Vagina (tissue), 2 donors: ENCODE measurements at places on chromosomes 6 and 20.

DNA sequence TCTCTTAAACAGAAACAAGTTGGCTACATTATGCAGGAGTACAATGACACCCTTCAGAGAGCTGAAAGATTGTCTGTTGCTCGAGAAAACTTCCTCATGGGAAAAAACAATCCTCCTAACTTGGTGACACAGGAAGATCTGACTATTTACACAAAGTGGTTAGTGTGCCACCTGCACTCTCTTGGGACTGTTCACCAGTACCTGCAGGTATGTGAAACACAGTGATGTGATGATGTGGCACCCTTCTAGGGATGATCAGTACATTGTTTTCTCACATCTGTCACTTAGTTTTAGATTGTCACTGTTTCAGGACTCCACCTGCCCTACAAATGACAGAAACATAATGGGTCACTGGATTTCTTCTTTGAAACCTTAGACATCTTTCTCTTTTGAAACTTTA lies 101.8 kb downstream of the CEP57L1 start:
- no peaks in the 10 kb centered on the region for H3K36me3 ChIP-seq
- H3K27me3 ChIP-seq = no peaks in the 10 kb centered on the region
- H3K4me1 ChIP-seq = no peaks in the 10 kb centered on the region
- H3K27ac ChIP-seq = no peak overlapping the region
- no peak overlapping the region for H3K4me3 ChIP-seq

DNA sequence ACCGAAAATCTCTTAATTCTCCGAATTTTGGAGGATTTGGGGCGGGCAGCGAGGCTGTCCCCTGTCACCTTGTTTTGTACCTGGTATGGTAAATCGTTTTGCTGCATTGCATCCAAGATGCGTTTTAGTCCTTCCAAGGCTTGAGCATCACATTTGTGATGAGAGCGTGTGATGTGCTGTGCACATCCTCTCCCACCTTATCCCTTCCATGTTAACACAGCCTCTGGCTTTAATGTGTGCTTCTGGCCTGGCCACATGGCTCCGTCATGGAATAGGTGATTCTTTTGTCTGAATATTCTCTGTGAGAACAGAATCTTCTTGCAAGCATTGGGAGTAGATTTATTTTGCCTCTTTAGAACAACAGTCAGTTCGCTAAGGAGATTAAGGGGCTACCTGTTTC lies 763 bp downstream of the TMEM14A start:
- peak overlapping the region; percentile 67 for H3K27ac ChIP-seq
- peaks cover 25% of the 10 kb centered on the region for H3K4me1 ChIP-seq
- peaks cover 8% of the 10 kb centered on the region for H3K36me3 ChIP-seq
- H3K27me3 ChIP-seq = no peaks in the 10 kb centered on the region
- no peak for DNase-seq

DNA sequence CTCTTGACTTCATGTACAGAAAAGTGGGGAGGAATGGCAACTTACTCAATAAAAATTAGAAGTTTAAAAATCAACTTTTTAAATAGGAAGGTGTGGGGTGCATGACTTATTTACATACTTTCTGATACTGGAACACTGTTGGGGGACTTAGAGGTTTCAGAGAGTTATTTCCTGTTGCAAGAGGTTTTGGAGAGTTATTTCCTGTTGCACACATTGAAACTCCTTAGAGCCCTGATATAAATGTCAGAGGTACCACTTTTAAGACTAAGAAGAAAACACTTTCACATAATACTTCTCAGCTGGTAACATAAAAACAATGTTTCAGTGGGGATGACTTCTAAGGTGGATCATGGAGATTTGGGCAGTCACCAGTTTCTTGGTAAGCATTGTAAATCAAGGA lies 579.9 kb downstream of the MMUT start:
- no peak overlapping the region for H3K27ac ChIP-seq
- no peaks in the 10 kb centered on the region for H3K4me1 ChIP-seq
- H3K4me3 ChIP-seq = no peak overlapping the region
- DNase-seq = no peak

DNA sequence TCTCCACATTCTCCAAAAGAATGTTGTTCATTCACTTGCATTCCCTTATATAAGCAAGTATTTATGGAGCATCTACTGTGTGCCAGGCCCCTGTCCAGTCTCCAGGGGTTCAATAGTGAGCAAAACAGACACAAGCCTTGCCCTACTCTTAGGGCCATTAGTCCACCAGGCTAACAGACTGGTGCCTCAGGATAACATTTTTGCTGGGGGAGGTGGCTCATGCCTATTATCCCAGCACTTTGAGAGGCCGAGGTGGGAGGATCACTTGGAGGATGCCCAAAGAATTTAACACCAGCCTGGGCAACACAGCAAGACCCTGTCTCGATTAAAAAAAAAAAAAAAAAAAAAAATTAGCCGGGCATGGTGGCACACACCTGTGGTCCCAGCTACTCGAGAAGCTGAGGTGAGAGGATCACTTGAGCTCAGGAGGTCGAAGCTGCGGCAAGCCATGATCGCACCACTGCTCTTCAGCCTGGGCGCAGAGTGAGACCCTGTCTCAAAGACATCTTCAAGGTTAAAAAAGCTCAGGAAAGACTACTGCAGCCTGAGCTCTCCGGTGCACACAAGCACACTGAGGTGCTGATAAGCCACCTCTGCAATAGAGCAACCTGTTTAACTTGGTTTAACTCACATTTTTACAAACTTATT lies 19.9 kb downstream of the CAPN11 start:
- no peaks in the 10 kb centered on the region for H3K4me1 ChIP-seq
- no peaks in the 10 kb centered on the region for H3K36me3 ChIP-seq
- DNase-seq = no peak
- no peaks in the 10 kb centered on the region for H3K27me3 ChIP-seq

DNA sequence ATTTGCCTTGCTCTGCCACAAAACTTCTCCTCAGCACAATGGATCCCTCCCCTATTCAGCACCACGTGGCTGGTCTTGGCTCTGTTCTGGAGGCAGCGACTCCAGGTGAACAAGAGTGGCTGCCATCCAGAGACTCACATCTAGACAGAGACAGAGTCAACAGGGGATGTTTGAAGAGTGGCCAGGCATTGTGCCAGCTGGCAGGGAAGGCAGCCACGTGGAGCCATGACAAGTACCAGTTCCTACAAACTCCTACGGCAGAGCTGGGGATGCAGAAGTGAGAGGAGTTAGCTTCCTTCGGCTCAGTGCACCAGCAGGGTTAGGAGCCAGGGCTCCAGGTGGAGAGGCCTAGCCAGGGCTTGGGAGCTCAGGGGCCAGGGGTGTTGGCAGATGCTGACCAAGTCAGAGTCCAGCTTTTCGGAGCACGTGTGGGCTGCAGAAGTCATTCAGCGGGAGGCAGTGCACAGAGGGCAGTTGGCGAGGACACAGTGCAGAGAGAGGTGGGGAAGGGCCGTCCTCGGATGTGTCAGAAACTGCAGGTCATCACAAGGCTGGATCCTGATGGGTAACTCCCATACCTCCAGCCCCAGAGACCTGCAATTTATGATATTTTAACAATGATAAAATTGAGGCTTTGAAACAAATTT lies 171.7 kb upstream of the PDE10A start:
- H3K27me3 ChIP-seq = no peaks in the 10 kb centered on the region
- no peak overlapping the region for H3K27ac ChIP-seq
- H3K4me1 ChIP-seq = no peaks in the 10 kb centered on the region

- no peaks in the 10 kb centered on the region for H3K27me3 ChIP-seq
These were observed 32.5 kb downstream of the SPDEF start for GRCh38 chr6:34523441-34524206.

- no peak overlapping the region for H3K4me3 ChIP-seq
- no peak for DNase-seq
- no peaks in the 10 kb centered on the region for H3K36me3 ChIP-seq
- H3K27me3 ChIP-seq = no peaks in the 10 kb centered on the region
- no peaks in the 10 kb centered on the region for H3K4me1 ChIP-seq
- H3K27ac ChIP-seq = no peak overlapping the region
These were observed 77.8 kb downstream of the CD164 start for GRCh38 chr6:109304284-109305015.

- no peaks in the 10 kb centered on the region for H3K27me3 ChIP-seq
- no peaks in the 10 kb centered on the region for H3K36me3 ChIP-seq
- H3K4me3 ChIP-seq = no peak overlapping the region
- H3K4me1 ChIP-seq = no peaks in the 10 kb centered on the region
- DNase-seq = no peak
These were observed 100.0 kb downstream of the RREB1 start for GRCh38 chr6:7207720-7208119.

DNA sequence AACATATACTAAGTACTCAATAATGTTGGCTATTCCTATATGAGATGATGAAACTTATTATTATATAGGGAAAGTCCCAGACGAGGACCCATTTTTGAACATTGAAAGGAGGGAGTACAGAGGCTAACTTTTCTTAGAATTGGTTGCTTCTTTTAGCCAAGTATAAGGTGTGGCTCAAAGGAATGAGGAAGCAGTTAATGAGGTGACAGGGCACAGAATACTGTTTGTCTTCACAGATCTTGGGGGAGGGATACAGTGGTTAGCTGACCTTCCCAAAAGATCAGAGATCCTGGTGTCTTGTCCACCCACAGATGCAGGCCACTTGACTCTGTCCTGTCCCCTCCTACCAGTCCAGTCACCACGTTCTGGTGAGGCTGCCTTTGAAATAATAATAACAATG lies 67.8 kb upstream of the EPB41L1 start:
- H3K27ac ChIP-seq = no peak overlapping the region
- peaks cover 10% of the 10 kb centered on the region for H3K4me1 ChIP-seq
- H3K4me3 ChIP-seq = no peak overlapping the region
- no peaks in the 10 kb centered on the region for H3K27me3 ChIP-seq

GRCh38 chr6:38415231-38416005 lies 224.3 kb downstream of the BTBD9 start:
- H3K4me3 ChIP-seq = no peak overlapping the region
- H3K36me3 ChIP-seq = no peaks in the 10 kb centered on the region
- no peaks in the 10 kb centered on the region for H3K4me1 ChIP-seq
- no peak overlapping the region for H3K27ac ChIP-seq

- no peaks in the 10 kb centered on the region for H3K36me3 ChIP-seq
- H3K4me1 ChIP-seq = no peaks in the 10 kb centered on the region
- no peak overlapping the region for H3K27ac ChIP-seq
- no peaks in the 10 kb centered on the region for H3K27me3 ChIP-seq
These were observed 214.9 kb upstream of the GMDS start for GRCh38 chr6:2460216-2460745.

GRCh38 chr20:62201173-62202082 lies 18.6 kb downstream of the MTG2 start:
- no peak overlapping the region for H3K27ac ChIP-seq
- no peaks in the 10 kb centered on the region for H3K36me3 ChIP-seq
- no peak for DNase-seq
- H3K4me1 ChIP-seq = no peaks in the 10 kb centered on the region
- H3K4me3 ChIP-seq = no peak overlapping the region

DNA sequence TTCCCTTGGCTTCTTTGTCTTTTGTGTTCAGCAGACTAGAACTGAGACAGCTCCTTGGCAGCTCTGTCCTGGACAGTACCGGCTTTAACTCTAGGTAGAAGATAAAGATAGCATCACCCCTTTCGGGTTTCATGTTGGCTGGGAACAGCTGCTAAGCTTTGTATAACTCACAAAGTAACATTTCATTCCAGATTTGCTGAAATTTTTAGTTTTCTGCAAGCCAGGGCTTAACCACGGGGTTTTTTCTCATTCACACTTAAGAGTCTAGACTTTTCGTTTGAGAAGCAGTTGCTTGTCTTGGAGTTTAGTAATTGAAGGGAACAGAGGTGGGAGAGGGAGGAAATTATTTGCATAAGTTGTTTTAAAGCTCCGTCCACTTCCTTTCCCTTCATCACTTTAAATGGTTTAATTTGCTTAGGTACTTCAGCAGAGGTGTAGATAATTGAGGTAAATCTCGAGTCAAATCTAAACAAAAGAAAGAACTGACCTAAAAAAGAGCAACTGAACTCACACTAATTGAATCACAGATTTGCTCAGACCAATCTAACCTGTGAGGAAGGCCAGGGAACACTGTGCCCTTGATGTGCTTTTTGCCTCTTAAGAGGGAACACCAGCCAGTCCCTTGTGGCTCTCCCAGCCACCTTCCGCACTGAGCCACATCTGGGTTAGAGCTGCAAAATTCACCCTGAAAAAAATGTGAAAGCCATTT lies 48.3 kb downstream of the RREB1 start:
- H3K4me3 ChIP-seq = no peak overlapping the region
- no peaks in the 10 kb centered on the region for H3K27me3 ChIP-seq
- peaks cover 82% of the 10 kb centered on the region for H3K4me1 ChIP-seq
- no peak for DNase-seq
- H3K36me3 ChIP-seq = no peaks in the 10 kb centered on the region

GRCh38 chr6:170102582-170103481 lies 188.0 kb downstream of the DLL1 start:
- no peaks in the 10 kb centered on the region for H3K27me3 ChIP-seq
- H3K36me3 ChIP-seq = no peaks in the 10 kb centered on the region
- peak; percentile 82 for DNase-seq
- H3K4me3 ChIP-seq = no peak overlapping the region

DNA sequence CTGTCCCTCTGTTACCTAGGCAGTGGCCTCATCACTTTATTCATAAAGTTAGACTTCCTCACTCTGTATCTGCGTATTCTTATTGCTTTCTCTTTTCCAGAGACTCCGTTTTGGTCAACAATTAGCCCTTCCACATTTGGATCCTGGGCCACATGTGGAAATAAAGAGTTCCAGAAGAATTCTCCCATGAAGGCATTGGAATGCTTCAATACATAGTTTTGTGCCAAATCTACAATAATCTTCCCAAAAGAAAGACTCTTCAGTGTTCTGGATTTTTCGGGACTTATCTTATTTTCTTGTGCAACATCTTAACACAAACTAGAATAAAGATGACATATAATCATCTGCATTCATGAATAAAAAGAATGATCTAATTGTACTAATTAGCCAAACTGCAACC lies 187.7 kb upstream of the BMP2 start:
- H3K27ac ChIP-seq = no peak overlapping the region
- H3K36me3 ChIP-seq = no peaks in the 10 kb centered on the region
- no peak for DNase-seq
- no peaks in the 10 kb centered on the region for H3K27me3 ChIP-seq

GRCh38 chr6:79403086-79403485 lies 134.1 kb downstream of the LCA5 start:
- H3K4me1 ChIP-seq = no peaks in the 10 kb centered on the region
- H3K4me3 ChIP-seq = no peak overlapping the region
- DNase-seq = no peak
- no peaks in the 10 kb centered on the region for H3K27me3 ChIP-seq
- no peak overlapping the region for H3K27ac ChIP-seq

DNA sequence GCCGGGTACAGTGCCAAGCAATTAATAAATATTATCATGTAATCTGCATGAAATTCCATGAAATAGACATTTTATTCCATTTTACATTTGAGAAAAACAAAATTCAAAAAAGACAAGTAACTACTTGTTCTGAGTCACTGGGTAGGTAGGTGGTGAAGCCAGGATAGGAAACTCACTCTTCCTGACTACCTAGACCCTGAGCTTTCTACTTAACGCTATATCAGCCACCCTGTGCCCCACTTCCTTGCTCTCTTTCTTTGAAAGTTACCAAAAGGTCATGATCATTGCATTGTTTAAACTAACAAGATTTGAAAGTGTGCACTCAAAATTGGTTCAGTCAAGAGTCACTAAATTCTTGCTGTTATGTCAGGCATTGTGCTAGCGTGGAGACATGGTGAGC lies 235.7 kb downstream of the CD83 start:
- DNase-seq = no peak
- no peak overlapping the region for H3K4me3 ChIP-seq
- peaks cover 9% of the 10 kb centered on the region for H3K4me1 ChIP-seq
- H3K36me3 ChIP-seq = no peaks in the 10 kb centered on the region
- H3K27me3 ChIP-seq = no peaks in the 10 kb centered on the region
